Naive B cell (primary cell): ENCODE measurements at places on chromosomes 5 and 9. TPM values are rescaled to one million over a fixed set of nuclear protein-coding genes. Genes with fewer than 3 reads are reported as not detected.

Gene ZFYVE16
- polyA plus RNA-seq = 7.7 TPM

- no peak for DNase-seq
Observed at GRCh38 chr9:136763649-136764035, 676 bp downstream of the LCN15 start.

DNA sequence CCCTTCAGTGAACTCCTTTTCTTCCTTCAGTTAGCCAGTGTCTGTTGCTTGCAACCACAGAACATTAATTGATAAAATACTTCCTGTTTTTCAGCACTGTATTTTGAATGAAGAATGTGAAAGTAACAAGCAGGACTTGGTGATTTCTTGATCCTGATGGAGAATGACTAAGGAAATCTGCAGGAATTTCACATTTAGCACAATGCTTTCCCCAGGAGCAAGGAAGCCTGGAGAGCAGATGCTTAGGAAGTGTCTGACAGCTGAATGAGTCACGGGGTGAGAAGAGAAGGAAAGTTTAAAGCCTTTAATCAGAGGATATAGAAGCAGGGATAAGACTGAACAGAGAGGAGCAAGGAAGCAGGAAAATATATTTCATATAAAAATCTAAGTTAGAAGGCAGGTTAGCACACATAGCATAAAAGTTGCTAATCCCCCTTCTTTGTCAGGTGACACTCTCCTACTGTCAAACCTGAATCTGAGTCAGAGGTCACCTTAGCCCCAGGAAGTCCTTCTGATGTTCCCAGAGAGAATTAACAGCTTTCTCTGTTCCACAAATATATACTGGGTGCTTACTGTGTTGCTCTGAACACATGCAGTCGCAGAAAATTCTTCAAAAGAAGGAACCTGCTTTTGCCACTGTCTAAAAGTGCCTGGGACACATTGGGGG, 59.7 kb downstream of the GNA14 start:
- no peak for DNase-seq

DNA sequence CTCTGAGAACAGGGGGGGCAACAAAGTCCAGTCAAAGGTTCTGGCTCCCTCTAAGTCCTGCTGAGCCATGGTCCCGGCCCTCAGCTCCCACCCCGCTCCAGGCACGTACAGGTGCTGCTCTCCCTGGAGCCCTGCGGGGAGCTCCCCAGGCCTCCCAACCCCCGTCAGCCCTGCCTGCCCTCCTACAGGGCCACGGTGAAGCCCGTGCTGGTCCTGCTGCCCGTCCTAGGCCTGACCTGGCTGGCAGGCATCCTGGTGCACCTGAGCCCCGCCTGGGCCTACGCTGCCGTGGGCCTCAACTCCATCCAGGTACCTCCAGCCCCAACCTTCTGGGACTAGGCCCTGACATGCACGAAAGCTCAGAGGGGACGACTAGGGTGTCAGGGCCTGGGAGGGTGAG, 20.1 kb downstream of the ADGRD2 start:
- DNase-seq = no peak

Gene TERT
- not detected for polyA plus RNA-seq

GRCh38 chr5:101673120-101673519, 623.0 kb downstream of the SLCO4C1 start:
- DNase-seq = no peak

DNA sequence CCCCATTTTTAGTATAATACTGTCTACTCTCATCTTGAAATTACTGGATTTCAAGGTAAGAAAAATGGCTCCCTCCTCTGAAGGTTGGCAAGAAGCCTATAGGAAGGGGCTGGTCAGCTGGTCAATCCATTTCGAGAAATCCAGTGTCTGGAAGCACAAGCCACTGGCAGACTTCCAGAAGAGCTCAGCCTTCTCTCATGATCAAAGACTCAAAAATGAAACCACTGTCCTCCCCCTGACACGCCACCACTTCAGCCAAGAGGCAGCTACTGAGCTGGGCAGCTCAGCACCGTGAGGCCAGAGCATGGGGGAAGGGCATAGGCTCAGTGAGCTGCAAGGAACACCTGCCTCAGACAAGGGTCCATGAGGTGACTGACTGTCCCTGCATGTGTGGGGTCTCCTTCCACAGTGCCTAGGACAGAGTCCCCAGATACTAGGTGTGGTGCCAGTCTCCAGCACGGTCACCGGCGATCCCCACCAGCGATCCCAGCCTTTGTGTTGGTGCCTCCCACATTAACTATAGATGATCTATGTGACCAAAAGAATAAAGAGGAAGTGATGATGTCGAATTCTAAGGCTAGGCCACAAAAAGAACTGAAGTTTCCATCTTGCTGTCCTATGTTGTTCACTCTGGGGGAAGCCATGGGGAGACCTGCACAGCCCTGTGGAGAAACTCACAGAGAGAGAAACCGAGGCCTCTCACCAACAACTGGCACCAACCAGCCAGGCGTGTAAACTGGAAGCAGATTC, 100.1 kb upstream of the LRRTM2 start:
- DNase-seq = no peak

- DNase-seq = no peak
Observed at GRCh38 chr5:122753500-122753899, 21.4 kb upstream of the SNX2 start.

DNA sequence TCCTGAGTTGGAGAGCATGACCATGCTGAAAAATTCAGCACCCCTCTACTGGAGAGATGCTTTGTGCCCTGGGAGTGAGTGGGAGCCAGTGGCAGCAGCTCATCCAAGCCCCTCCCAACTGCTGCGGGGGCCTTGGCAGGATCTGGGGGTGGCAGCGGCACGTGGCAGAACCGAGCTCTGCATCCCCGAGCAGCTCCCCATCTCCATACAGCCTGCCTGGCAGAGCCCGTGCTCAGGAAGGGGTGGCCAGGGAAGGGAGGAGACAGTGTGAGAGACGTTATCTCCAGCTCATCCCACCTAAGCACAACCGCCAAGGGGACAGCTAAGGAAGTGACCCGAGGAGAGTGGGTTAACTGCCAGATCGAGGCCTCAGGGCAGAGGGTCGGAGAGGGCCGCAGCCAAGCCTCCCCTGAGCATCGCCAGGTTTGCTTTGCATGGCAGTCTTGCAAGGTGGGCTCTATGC, 17.2 kb upstream of the DPM2 start:
- DNase-seq = no peak

DNA sequence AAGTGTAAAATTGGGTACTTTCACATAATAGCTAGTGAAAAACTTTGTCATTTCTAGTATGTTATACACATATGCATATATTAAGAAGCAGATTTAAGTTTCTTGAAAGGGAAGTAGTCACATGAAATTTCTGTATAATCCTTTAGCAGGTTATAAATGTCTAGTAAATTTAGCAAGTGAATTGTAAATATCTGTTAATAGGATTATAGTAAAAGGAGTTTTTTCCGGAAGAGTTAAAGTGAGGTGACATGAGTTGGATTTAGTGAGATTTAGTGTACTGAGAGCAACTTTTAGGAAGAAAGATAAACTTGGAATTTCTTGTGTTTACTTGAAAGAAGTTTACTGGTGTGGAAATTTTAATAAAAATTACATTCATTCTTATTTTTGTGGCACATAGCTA, 38.4 kb downstream of the SPIN1 start:
- no peak for DNase-seq

- no peak for DNase-seq
Observed at GRCh38 chr9:70873506-70873905, 247.9 kb downstream of the TRPM3 start.

GRCh38 chr9:34331196-34331595, 1.8 kb downstream of the NUDT2 start:
- DNase-seq = peak; percentile 21

Gene PROP1
- polyA plus RNA-seq = not detected

GRCh38 chr9:134708672-134709038, 67.1 kb downstream of the COL5A1 start:
- DNase-seq = no peak

DNA sequence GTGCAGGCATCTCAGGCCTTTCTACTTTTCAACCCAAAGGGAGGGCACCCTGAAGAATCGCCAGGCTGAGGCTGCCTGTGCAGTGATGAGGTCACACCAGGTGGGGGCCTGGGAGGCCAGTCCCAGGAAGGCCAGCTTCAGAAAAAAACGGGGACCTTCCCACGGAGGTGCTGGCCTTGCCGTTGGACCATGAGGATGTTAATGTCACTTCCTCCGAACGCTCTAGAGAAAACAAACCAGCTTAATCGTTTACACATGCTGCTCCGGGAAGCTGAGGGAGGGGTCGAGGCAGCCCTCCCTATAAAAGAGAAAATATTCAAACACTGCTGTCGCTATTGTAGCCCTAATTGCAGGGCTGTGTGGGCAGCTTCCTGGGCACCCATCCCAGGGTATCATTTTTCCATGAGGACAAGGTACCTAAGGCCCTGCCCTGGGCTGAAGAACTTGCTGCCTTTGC, 27.0 kb downstream of the PTGES start:
- DNase-seq = no peak

Gene RNF183
- not detected for polyA plus RNA-seq

Gene SLC6A3
- polyA plus RNA-seq = not detected

GRCh38 chr5:68698025-68698940, 395.5 kb upstream of the SLC30A5 start:
- DNase-seq = no peak

DNA sequence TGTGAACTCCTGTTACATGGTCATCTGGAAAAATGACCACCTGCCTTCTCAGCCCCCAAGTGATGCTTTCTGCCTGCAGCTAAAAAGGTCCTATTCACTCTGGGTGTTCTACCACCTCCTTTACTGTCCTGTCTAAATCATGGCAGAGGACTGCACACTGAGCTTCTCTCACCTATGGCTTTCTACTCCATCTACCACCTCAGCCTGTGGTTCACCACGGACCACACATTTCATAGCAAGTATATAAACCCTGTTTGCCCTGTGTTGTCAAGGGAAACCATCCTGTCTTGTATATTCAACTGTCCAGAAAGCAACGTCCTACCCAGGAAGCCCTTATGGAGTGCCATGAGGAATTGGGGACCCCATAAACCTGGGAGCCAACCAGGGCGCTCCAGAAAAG, 167.4 kb upstream of the ITGA1 start:
- no peak for DNase-seq

DNA sequence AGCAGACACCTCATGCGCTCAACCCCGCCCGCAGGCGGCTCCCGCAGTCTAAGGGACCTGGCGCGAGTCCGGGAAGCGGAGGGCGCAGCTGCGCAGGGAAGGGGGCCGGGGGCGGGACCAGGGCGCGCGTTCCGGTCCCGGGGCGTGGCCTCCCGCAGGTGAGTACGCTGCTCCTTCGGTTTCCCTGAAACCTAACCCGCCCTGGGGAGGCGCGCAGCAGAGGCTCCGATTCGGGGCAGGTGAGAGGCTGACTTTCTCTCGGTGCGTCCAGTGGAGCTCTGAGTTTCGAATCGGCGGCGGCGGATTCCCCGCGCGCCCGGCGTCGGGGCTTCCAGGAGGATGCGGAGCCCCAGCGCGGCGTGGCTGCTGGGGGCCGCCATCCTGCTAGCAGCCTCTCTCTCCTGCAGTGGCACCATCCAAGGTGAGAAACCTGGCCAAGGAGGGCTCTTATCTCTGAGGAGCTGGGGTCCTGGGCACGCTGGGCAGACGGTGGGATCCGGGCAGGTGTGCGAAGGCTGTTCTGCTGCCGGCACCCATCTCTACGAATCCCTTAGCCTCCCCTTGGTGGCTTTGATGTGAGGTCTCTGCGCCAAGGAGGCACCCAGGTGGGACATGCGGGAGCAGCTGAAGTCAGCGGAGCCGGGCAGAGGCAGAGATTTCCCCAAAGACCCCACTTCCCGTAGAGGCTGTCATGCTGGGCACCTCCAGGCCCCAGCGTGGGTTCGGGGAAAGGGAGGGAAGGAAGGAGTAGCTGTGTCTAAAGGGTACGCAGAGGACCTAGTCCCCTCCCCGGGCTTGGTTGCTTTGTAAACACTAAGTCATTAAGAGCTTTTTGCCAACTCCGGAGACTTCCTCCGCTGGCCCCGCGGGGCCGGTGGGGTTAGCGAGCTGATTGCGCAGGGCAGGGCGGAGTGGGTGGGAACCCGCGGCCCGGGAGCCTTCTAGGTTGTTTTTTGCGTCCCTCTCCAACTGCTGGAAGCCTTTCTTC, at the start of gene F2RL1:
Gene F2RL1 (plus strand): TSS at position 187 of the 988 bp plus-strand sequence. CDS start 153 bp downstream, at position 340.
- peak; percentile 5 for DNase-seq

Gene ADAMTSL2
- polyA plus RNA-seq = not detected

Gene TRAF2
- polyA plus RNA-seq = 22.3 TPM

Gene GZMA
- 1.6 TPM for polyA plus RNA-seq

GRCh38 chr5:87154191-87154590, 113.5 kb upstream of the RASA1 start:
- no peak for DNase-seq

Gene LURAP1L
- not detected for polyA plus RNA-seq

GRCh38 chr9:69499407-69499806, 172.8 kb downstream of the APBA1 start:
- no peak for DNase-seq

Gene PFN3
- polyA plus RNA-seq = not detected

Gene PLPP7
- polyA plus RNA-seq = not detected

GRCh38 chr5:156482818-156483217, 155.9 kb downstream of the SGCD start:
- DNase-seq = no peak

GRCh38 chr9:37251452-37251851, 131.1 kb downstream of the ZCCHC7 start:
- peak; percentile 58 for DNase-seq

DNA sequence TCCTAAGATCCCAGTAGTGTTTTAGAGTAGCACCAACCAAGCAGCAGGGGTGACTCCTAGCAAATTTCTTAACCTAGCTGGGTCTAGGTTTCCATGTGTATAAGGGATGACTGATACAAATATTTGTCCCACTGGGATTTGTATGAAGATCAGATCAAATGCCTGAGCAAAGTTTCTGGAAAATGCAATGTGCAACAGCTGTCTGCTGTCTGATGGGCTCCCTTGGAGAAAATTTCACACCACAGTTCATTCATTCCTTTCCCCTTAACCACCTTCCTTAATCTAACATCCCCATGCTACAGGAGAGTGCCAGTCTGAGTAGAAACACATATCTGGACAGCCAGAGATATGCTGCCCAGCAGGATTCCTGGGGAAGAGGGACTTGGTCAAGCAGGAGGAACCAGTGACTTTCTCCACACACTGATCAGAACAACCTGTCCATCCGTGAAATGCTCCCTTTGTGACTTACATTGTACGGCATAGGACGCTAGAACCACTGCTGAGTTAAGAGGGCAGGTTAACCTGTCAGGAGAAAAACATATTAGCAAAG, 53.3 kb downstream of the PTPN3 start:
- no peak for DNase-seq

- DNase-seq = no peak
Observed at GRCh38 chr9:125889112-125889475, 141.9 kb downstream of the PBX3 start.

Gene UBE2QL1
- not detected for polyA plus RNA-seq

GRCh38 chr9:38690574-38690973, 29.4 kb downstream of the FAM240B start:
- no peak for DNase-seq

- no peak for DNase-seq
Observed at GRCh38 chr9:106035806-106036205, 341.5 kb downstream of the TMEM38B start.

- no peak for DNase-seq
Observed at GRCh38 chr9:134720136-134720753, 78.6 kb downstream of the COL5A1 start.

DNA sequence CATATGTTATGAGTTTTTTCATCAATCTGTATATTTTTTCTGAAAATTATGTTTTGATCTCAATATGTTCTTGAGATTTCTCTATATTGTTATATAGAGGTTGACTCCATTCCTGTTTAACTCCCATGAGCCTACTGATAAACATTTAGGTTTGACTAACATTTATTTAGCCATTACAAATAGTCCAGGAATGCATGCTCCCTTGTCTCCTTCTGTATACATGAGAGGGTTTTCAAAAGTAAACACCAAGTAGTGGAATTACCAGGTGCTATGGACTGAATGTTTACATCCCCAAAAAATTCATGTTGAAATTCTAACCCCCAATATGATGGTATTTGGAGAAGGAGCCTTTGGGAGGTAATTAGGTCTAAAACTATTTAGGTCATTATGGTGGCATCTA, 3.5 kb upstream of the OR5C1 start:
- no peak for DNase-seq
